ENCODE measurements at places on chromosomes 11 and 22. TPM values are rescaled to one million over a fixed set of nuclear protein-coding genes. Genes with fewer than 3 reads are reported as not detected.

The ZNF280B gene
- 1.3 TPM for total RNA-seq

The MLC1 gene
- total RNA-seq = not detected

The SPDYC gene
- not detected for total RNA-seq

The PLAAT5 gene
- not detected for total RNA-seq

The SCGB1A1 gene
- not detected for total RNA-seq

The PRDM11 gene
- total RNA-seq = 5.7 TPM

The CRYBA4 gene
- not detected for total RNA-seq

The SMPD1 gene
- total RNA-seq = 10.4 TPM

The OR8D4 gene
- total RNA-seq = not detected

The MMP1 gene
- 34.4 TPM for total RNA-seq

The SMIM35 gene
- not detected for total RNA-seq

The TSGA10IP gene
- not detected for total RNA-seq

The CASP5 gene
- not detected for total RNA-seq

The C11orf91 gene
- total RNA-seq = 0.41 TPM

The DEUP1 gene
- total RNA-seq = not detected

The OR52W1 gene
- not detected for total RNA-seq

The SCUBE2 gene
- total RNA-seq = 4.1 TPM

The MUC5AC gene
- total RNA-seq = not detected

The IL17REL gene
- total RNA-seq = not detected

The NLRX1 gene
- 9.9 TPM for total RNA-seq

The CHRNA10 gene
- 0.42 TPM for total RNA-seq

The TMEM151A gene
- total RNA-seq = not detected

The UPK3A gene
- not detected for total RNA-seq

The EXPH5 gene
- 15.0 TPM for total RNA-seq

The CTSW gene
- not detected for total RNA-seq

The OR52I2 gene
- total RNA-seq = not detected

The PRODH gene
- total RNA-seq = 0.63 TPM

The SCGB2A2 gene
- not detected for total RNA-seq

The CDC42EP2 gene
- 20.3 TPM for total RNA-seq

The CNTN5 gene
- not detected for total RNA-seq

The TKFC gene
- total RNA-seq = 26.2 TPM

The SCGB1D1 gene
- not detected for total RNA-seq

The SOX6 gene
- total RNA-seq = 6.6 TPM

The ADAMTS8 gene
- total RNA-seq = not detected

The APBB1 gene
- 14.0 TPM for total RNA-seq

Measured in foreskin keratinocyte (primary cell).